ENCODE measurements at places on chromosomes 12 and 14. TPM values are rescaled to one million over a fixed set of nuclear protein-coding genes. Genes with fewer than 3 reads are reported as not detected.

The TMPRSS12 gene
- not detected for total RNA-seq

The WSCD2 gene
- total RNA-seq: 1.8 TPM

The TMEM233 gene
- 0.42 TPM for total RNA-seq

The GYS2 gene
- 0.10 TPM for total RNA-seq

The OTX2 gene
- total RNA-seq: not detected

The C14orf180 gene
- total RNA-seq: 0.49 TPM

The GPD1 gene
- total RNA-seq: 1.7 TPM

The PROX2 gene
- 1.1 TPM for total RNA-seq

The BEGAIN gene
- total RNA-seq: 2.9 TPM

The FOS gene
- total RNA-seq: 76.3 TPM

The RNASE7 gene
- 0.40 TPM for total RNA-seq

The TMEM19 gene
- 11.9 TPM for total RNA-seq

The FSCB gene
- not detected for total RNA-seq

The RBP5 gene
- total RNA-seq: 1.4 TPM

The TBX5 gene
- total RNA-seq: 0.56 TPM

The SPIC gene
- not detected for total RNA-seq

The LMNTD1 gene
- total RNA-seq: not detected

The MIP gene
- total RNA-seq: not detected

The TAS2R8 gene
- 0.23 TPM for total RNA-seq

The TPPP2 gene
- not detected for total RNA-seq

The ANKS1B gene
- 6.6 TPM for total RNA-seq

The KCTD10 gene
- 21.9 TPM for total RNA-seq

The ZNF268 gene
- 29.6 TPM for total RNA-seq

The POC1B gene
- total RNA-seq: 6.6 TPM

The LRP1-AS gene
- 0.81 TPM for total RNA-seq

The KIF26A gene
- total RNA-seq: 0.16 TPM

The C3AR1 gene
- total RNA-seq: 0.27 TPM

The WNT1 gene
- total RNA-seq: not detected

The ATG14 gene
- total RNA-seq: 10.5 TPM

The DPPA3 gene
- total RNA-seq: 0.25 TPM

The TRIM9 gene
- 8.8 TPM for total RNA-seq

The LGALS3 gene
- total RNA-seq: 0.41 TPM

The ZDHHC22 gene
- total RNA-seq: 23.7 TPM

The CLEC2B gene
- total RNA-seq: 2.8 TPM

The RILPL1 gene
- total RNA-seq: 9.0 TPM

The CLECL1 gene
- total RNA-seq: not detected

The FMNL3 gene
- 4.8 TPM for total RNA-seq

The CCDC175 gene
- total RNA-seq: not detected

The GNB3 gene
- total RNA-seq: 2.1 TPM

The FIGNL2 gene
- total RNA-seq: 0.46 TPM

The BCL7A gene
- 1.2 TPM for total RNA-seq

The CACNA2D4 gene
- total RNA-seq: 0.22 TPM

The CCDC77 gene
- total RNA-seq: 6.1 TPM

The FGD4 gene
- 11.5 TPM for total RNA-seq

Data from motor neuron (in vitro differentiated cells).